ENCODE measurements at places on chromosomes 11 and 22.
A peak's percentile ranks its signal among the peaks of the same experiment; 100 is the strongest.

DNA sequence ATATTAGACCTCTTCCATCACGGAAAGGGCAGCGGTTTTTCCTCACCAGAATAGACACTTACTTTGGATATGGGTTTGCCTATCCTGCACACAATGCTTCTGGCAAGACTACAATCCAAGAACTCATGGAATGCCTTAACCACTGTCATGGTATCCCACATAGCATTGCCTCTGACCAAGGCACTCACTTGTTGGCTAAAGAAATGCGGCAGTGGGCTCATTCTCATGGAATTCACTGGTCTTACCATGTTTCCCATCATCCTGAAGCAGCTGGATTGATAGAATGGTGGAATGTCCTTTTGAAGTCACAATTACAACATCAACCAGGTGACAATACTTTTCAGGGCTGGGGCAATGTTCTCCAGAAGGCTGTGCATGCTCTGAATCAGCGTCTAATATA, 20.8 kb downstream of the MS4A4E start:
- no peak for DNase-seq

DNA sequence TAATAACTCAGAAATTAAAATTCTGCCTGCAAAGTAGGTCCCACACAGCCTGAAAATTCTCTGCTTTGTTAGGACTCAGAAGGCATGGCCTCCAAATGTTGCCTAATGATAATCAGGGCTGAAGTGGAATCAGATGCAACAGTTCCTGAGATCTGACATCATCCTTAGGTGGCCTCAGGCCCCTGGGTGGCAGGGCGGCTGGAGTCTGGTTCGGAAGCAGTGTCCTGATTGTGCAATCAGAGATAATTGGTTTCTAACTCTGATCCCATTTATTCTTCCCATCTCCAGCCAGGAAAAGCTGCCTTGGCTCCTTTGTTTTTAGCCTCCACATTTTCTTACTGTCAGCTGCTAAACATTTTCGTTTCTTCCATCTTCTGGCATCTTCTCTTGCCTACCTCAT, 399.3 kb downstream of the OPCML start:
- DNase-seq = no peak

- no peak for DNase-seq
These were observed 9.0 kb downstream of the TRIM44 start for GRCh38 chr11:35671396-35672127.

DNA sequence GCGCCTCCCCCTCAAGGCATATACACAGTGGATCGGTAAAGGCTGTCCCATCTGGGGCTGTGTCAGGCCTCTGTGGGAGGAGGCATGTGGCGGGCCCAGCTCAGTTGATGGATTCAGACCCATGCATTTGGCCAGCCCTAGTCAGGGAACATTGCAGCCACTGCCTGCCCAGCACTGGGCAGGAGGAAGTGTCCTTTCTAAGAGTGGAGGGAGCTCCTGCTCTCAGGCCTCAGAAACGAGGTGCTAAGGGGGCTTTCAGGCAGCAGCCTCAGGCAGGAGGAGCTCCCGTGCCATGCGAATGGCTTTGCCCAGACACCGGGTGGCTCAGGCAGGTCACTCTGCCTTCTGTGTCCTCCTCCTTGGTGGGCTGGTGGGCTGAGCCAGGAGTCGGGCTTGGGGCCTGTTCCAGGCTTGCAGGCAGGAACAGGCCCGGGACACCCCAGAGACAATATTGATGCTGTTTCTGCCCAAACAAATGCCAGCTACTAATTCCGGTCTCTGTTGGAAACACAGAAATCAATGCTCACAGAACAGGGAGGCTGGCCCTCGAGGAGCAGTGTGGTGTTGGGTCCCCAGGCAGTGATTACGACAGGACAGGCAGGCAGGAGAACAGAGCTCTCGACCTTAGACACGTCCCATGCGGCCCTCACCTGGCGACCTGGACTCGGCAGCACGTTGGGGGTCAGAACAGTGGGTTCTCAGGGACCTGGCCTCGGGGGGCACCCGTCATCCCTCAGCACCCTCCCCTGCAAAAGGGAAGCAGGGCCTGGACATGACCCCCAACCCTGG, 42.3 kb upstream of the CCDC188 start:
- no peak for DNase-seq

- DNase-seq = no peak
These were observed 50.5 kb upstream of the LRRC55 start for GRCh38 chr11:57131080-57131790.

DNA sequence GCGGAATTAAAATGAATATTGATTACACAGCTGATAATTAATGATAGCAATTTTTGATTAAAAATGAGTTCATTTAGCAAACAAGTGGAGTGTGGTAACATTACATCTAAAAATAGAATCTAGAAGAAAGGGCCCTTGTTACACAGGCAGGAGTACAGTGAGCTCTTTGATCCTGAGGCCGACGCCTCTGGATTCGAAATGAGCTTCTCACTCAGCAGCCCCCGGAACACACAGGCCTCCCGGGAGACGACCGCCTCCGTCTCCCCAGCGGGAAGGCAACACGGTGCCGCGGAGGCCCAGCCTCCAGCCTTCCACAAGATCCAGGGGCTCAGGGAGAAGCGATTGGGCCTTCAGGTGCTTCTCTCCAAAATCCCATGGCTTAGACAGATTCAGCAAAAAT, 379.1 kb downstream of the BRD1 start:
- no peak for DNase-seq

- no peak for DNase-seq
These were observed 29.9 kb upstream of the RAPSN start for GRCh38 chr11:47478651-47479329.

- DNase-seq = no peak
These were observed 1.6 kb downstream of the LRRN4CL start for GRCh38 chr11:62687508-62688396.

DNA sequence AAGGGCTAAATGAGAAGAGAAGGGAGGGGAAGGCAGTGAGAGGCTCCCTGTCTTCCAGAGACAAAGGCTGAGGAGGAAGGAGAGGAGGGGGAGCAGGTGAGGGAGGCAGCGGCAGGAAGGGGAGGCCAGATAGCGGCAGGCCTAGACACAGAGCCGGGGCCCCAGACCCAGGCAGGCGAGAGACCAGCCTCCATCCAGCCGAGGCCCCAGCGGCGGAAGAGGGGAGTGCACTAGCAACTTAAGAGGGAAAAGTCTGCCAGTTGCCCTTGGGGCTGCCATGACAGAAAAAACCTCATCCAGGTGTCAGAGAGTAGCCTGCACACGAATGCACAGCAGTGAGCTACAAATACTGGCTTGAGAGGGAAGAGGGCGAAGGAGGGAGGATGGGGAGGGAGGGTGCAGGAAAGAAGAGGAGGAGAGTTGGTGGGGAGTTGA, 46.7 kb downstream of the IGLL1 start:
- peak; percentile 38 for DNase-seq

- no peak for DNase-seq
These were observed 25.8 kb downstream of the DDIAS start for GRCh38 chr11:82927264-82927880.

DNA sequence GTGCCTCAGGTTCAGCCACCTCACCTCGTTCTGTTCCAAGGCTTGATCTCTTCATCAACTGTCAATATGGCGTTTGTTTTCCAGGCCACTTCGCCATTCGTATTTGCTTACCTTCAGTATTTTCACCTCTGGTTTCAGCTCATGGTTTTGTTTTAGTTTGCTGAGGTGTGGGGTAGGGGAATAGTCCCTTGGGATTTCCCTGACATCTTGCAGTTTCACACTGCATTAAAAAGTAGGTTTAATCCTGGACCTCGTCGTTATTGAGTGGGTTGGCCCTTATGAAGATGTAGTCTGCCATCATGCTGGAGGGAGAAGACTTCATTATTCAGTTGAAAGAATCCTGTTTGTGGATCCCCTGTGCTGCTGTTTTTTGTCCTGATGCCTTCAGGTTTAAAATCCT, 46.0 kb downstream of the C11orf91 start:
- DNase-seq = no peak

DNA sequence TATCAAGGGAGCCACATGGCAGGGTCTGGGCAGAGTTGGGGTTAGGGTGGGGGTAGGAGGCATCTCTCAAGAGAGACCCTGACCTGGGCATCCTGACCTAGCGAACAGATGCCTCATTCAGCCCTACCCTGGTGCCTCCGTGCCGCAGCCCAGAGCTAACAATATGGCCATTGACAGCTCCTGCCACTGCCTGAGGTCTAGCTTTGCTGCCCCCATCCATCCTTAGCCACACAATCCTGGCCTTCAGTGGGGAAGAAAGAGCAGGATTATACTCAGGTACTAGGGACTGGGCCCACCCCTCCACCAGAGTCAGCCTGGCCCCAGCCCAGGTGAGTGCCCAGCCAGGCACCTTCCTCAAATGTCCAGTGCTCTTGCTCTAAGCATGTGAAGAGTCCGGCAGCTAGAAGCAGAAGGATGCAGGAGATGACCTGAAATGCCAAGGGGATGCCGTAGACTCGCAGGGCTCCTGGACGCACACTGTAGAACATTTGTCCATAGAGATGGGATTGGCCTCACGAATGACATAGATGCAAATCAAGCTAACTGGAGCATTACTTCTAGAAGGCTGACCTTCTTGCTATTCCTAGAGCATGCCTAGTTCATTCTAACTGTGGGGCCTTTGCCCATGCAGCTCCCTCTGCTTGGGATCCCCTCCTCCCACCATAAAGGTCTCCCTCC, 13.3 kb upstream of the SERPINH1 start:
- DNase-seq = no peak

- no peak for DNase-seq
These were observed 2.7 kb upstream of the PPARA start for GRCh38 chr22:46147471-46148267.

- DNase-seq = no peak
These were observed 112.7 kb downstream of the SHANK2 start for GRCh38 chr11:71139516-71140205.

DNA sequence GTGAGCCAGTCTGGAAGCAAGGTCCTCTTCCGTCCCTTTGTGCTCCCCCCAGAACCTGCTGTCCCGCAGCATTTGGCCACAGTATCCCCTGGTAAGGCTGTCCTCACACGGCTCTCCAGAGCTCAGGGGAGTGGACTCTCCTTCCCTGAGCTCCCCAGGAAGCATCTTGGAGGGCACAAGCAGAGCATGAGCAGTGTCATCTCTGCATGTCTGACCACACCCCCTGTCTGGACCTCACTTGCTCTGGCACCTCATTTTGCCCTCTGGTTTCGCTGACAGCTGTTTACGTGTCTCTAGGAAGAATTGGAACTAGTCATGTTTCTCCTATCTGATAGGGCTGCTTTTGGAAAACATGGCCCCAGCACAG, 15.5 kb downstream of the DCPS start:
- DNase-seq = no peak

DNA sequence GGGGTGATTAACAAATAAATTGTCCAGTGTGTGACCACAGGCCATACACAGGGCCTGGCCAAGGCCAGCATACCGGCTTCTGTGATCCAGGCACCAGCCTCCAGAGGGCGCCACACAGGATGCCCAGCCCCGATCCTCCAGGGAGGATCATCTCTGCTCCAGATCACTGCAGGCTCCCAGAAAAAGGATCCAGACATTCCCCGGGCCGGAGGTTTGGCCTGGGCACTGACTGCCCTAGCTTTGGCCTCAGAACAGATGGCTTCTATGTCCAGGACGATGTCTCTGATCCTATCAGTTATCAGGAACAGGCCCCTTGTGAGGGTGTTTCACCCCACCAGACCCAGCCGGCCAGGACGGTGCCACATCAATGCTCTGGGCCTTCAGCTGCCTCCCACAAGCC, 74.5 kb upstream of the LMO1 start:
- DNase-seq = peak; percentile 20

DNA sequence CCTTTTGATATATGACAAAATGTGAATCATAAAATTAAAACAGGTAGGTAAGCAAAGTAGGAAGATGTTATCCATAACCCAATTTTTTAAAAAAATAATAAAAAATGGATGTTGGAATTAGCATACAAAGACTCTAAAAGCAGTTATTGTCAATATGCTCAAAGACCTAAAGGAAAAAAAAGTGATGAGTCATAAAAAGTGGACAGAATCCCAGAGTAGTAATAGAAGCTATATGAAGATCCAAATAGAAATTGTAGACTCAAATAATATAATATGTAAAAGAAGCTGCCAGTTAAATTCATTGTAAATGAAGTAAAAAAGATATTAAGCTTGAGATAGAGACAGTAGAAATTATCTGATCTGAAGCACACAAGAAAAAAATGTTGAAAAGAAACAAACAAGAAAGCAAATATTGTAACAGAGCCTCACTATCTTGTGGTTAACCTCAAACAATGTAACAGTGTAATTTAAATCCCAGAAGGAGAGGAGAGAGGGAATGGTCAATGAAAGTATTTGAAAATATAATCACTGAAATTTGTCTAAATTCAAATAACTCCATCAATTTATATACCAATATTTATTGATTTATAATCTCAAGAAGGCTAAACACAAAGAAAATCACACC, 773.4 kb upstream of the RAG2 start:
- no peak for DNase-seq

DNA sequence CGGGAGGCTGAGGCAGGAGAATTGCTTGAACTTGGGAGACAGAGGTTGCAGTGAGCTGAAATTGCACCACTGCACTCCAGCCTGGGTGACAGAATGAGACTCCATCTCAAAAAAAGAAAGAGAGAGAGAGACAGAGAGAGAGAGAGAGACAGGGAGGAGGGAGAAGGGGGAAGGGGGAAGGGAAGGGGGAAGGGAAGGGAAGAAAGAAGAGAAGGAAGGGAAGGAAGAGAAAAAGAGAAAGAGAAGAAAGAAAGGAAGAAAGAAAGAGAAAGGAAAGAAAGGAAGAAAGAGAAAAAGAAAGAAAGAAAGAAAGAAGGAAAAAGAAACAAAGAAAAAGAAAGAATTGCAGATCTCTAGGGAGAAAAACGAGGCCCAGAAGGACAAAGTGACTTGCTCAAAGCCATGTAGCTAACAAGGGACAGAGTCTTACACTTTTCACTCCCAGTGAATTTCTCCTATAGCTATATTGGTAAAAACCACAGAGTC, 73.8 kb upstream of the BIRC3 start:
- DNase-seq = no peak

GRCh38 chr11:46999217-46999616, 62.7 kb downstream of the CSTPP1 start:
- no peak for DNase-seq

All from NCI-H510A (cell line).